ENCODE measurements at places on chromosomes 11 and 22.

GRCh38 chr11:114132417-114132816, 72.9 kb downstream of the ZBTB16 start:
- DNase-seq, result no peak

GRCh38 chr11:33942954-33943353, 51.1 kb upstream of the LMO2 start:
- DNase-seq, result peak; percentile 64

DNA sequence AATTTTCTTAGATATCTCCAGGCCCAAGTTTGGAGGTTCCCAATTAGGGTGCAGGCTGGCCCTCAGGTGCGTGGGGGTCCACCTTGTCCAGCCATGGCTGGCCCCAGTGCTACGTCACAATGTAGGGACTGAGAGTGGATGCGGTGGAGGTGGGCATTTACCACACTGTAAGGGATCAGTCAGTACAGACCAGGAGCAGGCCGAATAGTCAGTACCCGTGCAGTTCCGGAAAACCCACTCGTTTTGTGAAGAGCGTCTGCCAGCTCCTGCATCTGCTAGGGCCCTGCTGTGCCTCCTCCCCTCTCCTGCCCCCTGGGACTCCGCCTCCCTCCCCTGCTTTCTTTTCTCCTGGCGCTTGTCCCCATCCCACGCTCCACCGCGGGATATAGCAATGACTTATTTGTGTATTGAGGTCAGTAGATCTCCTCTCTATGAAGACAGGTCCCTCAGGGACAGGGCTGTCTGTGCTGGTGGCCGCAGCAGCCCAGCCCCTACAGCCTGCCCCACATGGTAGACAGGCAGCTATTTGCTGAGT, 50.4 kb upstream of the SEPTIN5 start:
- DNase-seq, result no peak

GRCh38 chr11:100908746-100909145, 220.9 kb downstream of the PGR start:
- DNase-seq, result no peak

GRCh38 chr11:76997512-76997911, 36.7 kb upstream of the B3GNT6 start:
- DNase-seq, result no peak

GRCh38 chr11:108797578-108798100, 132.8 kb downstream of the DDX10 start:
- DNase-seq, result no peak
